Activated CD4-positive, alpha-beta T cell treated with anti-CD3 and anti-CD28 coated beads, Interleukin-2, amount 10 ng/mL, durations not matched to agents 7 days and 5 days (primary cell): ENCODE measurements at places on chromosomes 4 and X.

DNA sequence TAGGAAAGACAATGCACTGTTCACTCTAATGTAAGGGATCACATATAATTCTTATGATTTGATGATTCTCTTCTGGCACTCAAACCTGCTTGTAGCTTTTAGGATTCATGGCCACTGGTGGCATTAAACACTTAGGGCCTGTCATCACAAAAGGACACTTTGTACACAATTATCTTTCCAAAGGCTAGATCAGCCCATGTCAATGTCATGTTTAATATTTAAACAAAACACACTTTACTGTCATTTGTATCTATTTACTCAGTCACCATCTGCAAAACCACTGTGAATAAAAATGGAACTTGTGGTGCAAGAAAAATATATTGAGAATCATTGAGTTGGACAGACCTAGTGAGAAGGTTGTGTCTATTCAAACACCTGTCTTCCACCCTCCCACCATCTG, 83.6 kb upstream of the TTC29 start:
- no peak for DNase-seq

DNA sequence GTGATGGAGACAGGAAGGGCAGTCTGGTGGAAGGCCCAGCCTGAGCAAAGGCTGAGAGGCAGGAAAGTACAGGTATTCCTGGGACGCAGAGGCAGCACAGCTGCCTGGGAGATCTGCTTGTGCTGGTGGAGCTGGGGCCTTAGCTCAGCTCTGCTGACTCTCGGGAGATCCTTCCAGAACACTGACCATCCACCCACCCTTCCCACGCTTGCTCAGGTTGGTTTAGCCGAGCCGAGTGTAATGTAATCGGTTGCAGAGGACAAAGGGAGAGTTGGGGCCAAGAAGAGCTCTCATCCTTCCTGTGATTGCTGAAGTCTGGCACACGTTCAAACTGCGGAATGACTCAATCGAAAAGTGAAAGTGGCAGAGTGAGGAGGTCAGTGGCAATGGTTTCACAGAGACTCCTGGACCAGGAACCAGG, 43.1 kb upstream of the GPR78 start:
- no peak for DNase-seq

GRCh38 chrX:45527834-45528233, 327.2 kb upstream of the DIPK2B start:
- no peak for DNase-seq

GRCh38 chrX:88424071-88424470, 323.0 kb upstream of the CPXCR1 start:
- DNase-seq = no peak

GRCh38 chrX:124268099-124268498, 64.4 kb upstream of the TEX13D start:
- no peak for DNase-seq

DNA sequence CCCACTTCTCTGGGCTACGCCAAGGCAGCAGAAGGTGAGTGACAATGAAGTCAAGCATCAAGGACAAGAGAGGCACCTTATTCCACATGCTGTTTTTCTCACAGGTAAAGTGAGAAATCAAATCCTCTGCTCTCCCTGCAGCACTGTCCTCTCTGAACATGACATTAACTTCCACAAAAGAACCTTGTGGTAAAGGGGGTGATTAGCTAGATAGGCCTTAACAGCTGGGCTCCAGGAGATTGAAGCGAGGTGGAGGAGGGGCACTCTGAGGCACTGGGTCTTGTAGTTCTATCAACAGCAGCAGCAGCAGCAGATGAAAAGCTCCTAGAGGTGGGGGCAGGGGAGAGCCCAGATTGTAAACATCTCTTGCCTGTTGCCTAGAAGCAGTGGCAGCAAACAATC, 96.8 kb upstream of the CXXC4 start:
- DNase-seq = no peak

DNA sequence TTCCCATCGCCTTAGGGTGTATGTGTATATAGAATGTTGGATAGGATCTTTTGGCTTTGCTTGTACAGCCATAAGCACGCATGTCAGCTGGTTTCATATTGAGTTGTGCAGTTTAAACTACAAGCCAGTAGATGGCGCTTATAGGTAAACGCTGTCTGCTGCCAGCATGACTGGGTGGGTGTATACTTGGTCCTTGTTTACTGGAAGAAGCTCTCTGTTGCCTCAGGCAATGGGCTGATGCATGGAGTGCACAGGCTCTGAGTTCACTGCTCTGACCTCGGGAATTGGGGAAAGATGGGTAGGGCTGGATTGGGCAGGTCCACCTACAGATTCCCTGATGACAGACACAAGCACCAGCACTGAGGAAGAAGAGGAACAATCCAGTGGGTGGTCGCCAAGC, 831.5 kb downstream of the STIM2 start:
- DNase-seq = no peak

DNA sequence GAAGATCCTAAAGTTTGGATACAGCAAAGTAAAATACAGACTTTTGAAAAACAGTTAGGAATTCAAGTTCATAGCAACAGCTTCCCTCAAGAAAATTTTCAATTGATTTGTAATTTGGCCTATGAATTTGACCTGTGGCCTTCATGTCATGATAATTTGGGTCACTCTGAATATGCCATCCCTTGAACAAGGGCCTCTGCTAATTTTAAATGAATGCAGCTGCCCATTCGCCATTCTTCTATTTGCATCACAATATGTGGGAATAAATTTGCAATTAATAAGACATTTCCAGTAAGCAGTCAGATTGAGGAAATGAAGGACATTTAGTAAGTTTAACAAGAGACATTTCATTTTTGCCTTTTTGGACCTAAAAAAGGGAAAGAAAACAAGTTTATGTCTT, 1.9 kb upstream of the REST start:
- no peak for DNase-seq

DNA sequence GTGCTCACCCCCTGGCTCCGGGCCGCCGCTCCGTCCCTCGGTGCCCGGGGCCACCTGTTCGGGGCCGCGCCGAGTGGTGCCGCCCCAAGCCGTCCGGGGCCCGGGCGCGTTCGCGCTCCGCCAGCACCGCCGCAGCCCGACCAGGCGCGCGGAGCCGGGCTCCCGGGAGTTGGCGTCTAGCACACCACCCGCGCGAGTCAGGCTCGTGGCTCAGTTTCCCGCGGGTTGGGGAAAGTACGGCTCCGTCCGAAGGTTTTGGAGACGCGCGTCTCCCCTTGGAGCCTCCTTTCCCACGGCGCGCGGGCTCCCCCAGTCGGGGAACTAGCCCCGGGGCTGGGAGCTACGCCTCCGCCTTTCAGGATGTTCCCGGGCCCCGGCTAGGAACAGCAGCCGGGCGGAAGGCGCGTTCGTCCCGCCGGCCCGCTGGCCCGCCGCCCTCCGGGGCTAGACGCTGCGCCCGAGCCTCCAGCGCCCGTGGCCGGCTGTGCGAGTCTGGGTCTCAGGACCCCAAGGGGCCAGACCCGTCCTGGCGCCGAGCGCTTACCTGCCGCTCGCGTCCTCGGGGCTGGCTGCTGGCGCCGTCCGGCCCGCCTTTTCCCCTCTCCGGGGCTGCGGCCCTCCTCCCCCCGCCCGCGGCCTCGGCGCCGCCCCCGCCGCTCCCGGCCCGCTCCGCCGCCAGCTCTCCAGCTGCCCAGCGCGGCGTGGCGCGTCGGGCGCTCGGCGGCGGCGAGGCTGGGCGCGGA, at the start of gene ADGRG2:
Gene ADGRG2, minus strand, starts transcription at position 571 of the 743 bp plus-strand sequence. CDS start 53,634 bp downstream, outside the sequence.
- DNase-seq = no peak

DNA sequence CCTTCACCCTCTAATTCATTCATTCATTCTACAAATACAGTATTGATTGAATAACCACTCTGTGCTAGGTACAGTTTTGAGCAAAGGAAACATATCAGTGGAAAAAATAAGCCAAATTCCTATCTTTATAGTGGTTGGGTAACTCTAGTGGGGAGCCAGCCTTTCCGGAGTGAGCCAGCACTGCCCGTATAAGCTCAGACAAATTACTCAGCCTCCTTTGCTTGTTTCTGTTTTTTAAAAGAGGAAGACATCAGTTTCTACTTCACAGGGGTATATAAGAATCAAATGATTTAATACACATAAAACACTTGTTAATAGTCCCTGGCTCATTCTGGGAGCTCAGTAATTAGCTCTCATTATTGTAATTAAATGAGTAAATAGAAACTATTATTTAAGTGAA, 238.2 kb upstream of the MAD2L1 start:
- no peak for DNase-seq

DNA sequence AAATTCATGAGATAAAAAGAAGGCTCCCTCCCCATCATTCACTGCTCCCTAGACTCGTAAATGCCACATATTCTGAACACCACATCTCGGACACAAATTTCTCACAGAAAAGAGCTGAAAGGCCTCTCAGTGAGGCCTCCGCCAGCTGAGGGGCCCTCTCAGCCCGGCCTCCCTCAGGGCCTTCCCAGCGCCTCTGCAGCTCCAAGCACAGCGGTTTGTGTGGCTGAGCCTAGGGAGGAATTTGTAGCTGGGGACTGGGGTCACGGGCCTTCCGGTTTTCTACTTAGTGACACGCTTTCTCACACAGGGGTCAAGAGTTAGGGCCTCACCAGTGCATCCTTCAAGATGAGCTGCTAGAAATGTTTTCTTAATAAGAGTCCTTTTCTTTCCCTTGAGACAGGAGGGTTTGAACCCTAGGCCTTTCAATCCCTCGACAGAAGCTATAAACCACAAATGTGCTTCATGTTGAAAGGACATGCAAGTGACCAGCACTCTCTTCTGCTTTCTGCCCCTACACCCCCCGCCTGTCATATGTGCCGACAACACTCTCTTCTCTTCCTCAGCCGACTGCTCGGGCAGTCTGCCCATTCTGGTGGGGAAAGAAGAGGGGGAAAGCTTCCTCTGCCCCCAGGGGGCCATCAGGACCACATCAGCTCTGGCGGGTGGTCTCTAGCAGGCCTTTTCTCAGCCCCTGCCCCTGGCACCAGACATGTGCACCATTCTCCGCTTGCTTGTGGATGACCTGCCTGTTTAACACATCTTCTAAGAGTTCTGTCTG, 104.9 kb downstream of the CHIC2 start:
- no peak for DNase-seq

GRCh38 chr4:108890484-108890881, 127.6 kb upstream of the ETNPPL start:
- DNase-seq = no peak

- DNase-seq = no peak
Measured at GRCh38 chr4:174316954-174317353, 33.2 kb downstream of the CEP44 start.

GRCh38 chr4:5619913-5620625, 88.3 kb downstream of the EVC2 start:
- no peak for DNase-seq

DNA sequence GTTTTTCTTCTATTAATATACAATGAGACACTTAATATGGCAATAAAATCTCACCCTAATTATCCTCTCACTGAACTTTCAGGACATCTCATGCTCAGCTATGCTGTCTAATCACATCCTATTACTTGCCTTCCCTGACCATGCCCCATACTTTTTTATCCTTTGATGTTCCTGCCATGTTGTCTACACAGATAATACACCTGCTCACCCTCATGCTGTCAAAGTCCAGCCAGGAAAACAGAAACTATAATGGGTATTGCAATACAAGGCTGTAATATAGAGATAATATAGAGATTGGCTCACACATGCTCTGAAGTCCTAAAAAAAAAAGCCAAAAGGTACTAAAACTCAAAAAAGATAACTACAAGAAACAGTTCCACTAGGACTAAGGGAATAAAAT, 305.4 kb downstream of the PRDM5 start:
- DNase-seq = no peak

- no peak for DNase-seq
Measured at GRCh38 chrX:30822068-30822681, 66.9 kb downstream of the TAB3 start.

GRCh38 chrX:95953564-95953963, 731.1 kb upstream of the DIAPH2 start:
- DNase-seq = no peak

- no peak for DNase-seq
Measured at GRCh38 chr4:182318256-182318655, 75.1 kb downstream of the TENM3 start.

- no peak for DNase-seq
Measured at GRCh38 chrX:115226929-115227328, 7.0 kb downstream of the LRCH2 start.

DNA sequence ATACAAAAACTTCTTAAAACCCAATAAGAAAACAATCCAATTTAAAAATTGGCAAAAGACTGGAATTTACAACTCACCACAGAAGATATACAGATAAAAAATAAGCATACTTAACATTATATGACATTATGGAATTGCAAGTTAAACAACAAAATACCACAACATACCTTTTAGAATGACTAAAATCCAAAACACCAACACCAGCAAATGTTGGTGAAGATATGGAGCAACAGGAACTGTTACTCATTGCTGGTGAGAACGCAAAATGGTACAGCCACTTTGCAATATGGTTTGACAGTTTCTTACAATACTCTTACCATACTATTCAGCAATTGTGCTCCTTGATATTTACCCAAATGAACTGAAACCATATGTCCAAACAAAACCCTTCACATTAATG, 112.4 kb downstream of the ADGRL3 start:
- DNase-seq = no peak

GRCh38 chr4:65791812-65792308, 121.6 kb upstream of the EPHA5 start:
- no peak for DNase-seq

DNA sequence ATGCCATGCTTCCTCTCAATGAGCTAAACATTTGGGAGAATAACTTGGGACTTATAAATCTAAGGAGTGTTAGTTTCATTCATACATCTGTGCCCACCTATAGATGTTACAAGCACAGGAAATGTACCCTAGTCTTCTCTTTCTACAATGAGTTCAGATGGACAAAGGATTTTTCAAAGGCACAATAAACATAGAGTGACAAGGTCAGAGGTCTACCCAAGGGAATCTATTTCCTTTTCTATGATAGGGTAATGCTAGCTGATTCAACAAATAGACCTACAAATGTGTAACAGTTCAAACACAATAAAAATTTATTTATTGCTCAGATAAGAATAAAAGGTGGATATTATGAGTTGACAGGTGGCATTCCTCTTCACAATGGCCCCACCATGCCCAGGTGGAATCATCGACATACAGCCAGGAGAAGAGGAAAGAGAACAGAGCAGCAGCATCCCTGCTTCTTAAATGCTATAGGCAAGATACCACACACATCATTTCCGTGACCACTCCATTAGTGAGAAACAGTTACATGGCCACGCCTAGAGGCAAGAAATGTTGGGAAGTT, 421.8 kb downstream of the HNRNPD start:
- no peak for DNase-seq

GRCh38 chr4:152849350-152849749, 69.6 kb downstream of the ARFIP1 start:
- DNase-seq = no peak

GRCh38 chr4:1465173-1466033, 59.2 kb upstream of the NKX1-1 start:
- DNase-seq = no peak

GRCh38 chrX:41352329-41352838, 18.4 kb downstream of the DDX3X start:
- DNase-seq = no peak

DNA sequence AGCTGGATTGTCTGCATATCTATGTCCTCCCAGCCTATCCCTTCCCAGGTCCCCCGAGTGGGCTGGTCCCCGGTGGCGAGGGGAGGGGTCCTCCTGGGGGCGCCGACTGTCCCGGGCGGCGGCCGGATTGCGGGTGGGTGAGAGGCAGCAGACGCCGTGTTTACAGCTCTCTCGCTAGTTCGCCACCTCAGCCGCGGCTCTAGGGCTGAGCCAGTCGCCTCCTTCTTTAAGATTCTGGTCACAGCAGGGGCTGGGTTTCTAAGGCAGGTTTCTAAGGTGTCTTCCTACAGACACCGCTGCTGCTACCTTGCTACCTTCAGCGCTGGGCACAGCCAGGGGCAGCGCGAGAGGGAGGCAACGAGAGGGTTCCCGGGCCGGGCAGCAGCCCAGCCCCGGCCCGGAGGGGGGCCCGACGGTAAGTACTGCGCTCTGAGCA, 57.2 kb downstream of the FRMPD3 start:
- DNase-seq = no peak

GRCh38 chr4:155179216-155179615, 29.2 kb upstream of the NPY2R start:
- no peak for DNase-seq
